ENCODE measurements at places on chromosomes 1 and 21.

- DNase-seq = no peak
These were observed 190.2 kb downstream of the MATN1 start for GRCh38 chr1:30533141-30533540.

DNA sequence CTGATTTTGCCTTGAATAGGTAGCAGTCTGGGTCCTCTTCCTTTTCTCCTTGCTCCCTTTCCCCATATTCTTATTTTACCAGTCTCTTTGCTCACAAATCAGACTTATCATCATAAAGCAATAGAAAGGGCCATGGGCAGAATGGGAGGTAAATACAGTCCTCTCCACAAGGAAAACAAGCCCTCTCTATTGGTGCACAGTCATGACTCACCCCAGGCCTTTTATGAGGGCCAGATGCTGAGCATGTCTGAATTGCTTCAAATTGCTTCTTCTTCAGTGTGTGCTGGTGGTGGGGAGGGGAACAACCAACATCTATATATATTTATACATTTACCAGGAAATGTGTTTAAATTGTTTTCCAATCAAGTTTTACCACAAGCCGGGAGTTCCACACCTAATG lies 75.2 kb downstream of the GFI1 start:
- peak; percentile 73 for DNase-seq

DNA sequence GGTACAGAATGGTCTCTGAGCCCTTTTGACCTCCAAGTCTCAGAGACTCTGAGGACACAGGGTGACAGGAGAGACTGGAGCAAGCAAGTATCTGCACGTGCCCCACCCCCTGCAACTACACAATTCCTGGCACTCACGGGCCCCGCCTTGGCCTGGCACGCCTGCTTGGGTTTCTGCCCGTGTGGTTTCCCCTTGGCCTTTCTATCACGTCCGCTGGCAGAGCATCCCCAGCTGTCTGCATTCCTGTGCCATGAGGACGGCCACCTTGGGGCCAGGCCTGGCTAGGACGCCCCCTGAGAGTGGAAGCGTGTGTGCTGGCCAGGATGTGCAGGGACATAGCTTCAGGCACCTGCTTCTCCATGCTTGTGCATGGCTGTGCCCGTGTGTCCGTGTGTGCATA lies 14.3 kb upstream of the EDN2 start:
- peak; percentile 88 for DNase-seq

DNA sequence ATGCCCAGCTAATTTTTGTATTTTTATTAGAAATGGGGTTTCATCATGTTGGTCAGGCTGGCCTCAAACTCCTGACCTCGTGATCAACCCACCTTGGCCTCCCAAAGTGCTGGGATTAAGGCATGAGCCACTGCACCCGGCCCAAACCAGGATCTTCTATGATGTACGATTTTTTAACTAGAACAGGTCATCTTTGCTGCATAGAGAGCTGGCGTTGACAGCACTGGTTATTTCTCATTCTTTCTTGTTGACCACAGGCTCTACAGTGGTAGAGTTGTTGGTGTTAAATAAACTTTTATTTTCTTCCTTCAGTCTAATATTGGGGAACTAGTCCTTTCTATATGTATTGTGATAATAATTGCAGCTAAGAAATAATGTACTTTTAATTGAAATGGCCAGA lies 3.8 kb upstream of the MAB21L3 start:
- peak; percentile 15 for DNase-seq

DNA sequence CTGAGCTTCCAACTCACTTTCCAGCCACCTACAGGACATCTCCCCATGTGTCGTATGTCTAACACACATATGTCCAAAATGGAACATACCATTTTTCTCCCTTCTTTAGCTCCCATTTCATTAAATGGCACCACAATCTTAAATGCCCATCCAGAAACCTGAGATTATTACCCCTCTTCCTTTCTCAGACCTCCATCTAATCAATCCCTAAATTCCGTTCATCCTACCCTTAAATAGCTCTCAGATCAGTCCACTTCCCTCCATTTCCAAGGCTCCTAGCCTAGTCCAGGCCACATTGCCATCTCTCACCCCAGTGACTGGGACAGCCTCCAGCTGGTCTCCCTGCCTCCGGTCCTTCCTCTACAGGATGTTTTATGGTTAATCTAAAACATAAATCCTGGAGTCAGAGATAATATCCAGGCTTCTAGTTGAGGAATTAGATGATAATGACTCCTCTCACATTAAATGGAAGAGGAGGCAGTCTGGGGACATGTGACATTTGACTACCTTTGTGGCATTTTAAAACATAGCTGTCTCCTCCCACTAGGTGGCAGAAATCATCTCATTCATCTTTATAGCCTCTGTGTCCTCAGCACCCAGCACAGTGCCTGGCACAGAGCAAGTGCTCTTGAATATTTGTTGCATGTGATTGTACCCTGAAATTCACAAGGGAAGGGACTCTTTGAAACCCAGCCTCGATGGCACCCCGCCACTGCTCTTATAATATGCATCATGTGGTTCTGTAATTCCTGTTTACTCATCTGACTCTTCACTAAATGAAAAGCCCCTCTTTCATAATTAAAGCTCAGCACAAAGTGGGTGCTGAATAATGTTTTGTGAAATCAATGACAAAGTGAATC lies 102.3 kb downstream of the TMEM53 start:
- DNase-seq = no peak

- peak; percentile 99 for DNase-seq
These were observed 145.0 kb downstream of the RASAL2 start for GRCh38 chr1:178238722-178239510.

- no peak for DNase-seq
These were observed 304.2 kb upstream of the PROX1 start for GRCh38 chr1:213683529-213683928.

- peak; percentile 37 for DNase-seq
These were observed 34.2 kb downstream of the EFCAB7 start for GRCh38 chr1:63557365-63557987.

DNA sequence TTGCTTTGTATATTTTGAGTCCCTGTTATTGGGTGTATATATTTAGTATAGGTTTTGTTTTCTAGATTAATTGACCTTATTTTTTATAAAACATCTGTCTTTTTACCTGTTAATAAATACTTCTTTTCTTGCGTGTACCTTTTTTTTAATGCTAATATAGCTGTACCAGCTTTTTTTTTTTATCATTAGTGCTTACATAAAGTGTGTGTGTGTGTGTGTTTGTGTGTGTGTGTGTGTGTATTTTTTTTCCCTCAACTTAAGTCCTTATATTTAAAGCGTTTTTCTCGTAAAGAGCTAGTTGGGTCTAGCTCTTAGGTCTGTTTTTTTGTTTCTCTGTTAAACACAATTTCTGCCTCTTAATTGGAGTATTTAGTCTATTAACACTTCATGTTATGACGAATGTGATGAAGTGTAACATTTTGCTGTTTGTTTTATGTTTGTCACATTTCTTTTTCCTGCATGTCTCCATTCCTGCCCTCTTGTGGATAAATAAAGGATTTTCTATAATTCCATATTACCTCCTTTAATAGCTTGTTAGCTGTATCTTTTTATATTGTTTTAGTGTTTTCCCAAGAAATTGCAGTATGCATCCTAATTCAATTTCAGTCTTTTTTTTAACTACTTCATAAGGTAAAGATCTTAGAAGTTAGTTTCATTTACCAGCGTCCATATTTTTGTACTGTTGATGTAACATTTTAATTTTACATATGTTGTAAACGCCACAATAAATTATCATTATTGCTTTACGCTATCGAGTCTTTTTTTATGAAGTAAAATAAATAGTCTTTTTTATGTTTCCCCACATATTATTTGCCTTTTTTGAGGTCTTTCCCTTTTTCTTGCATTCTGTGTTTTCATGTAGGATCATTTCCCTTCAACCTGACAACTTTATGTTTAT lies 4.3 kb downstream of the PRMT2 start:
- peak; percentile 41 for DNase-seq

DNA sequence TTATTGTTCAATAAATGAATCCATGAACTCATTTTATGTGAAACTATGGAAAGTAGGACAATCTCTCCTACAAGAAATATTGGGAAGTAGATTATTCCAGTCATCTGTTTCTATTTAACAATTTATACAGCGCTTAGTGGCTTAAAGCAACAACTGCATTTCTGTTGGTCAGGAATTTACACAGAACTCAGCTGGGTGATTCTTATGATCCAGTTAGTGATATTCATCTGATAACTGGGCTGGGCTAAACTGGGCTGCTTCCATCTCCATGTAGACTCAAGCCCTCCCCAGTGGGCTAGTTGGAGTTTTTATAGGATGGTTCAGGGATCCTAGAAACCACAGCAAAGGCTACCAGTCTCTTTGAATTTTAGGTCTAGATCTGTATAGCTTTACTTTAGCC lies 497.9 kb upstream of the NEGR1 start:
- no peak for DNase-seq

DNA sequence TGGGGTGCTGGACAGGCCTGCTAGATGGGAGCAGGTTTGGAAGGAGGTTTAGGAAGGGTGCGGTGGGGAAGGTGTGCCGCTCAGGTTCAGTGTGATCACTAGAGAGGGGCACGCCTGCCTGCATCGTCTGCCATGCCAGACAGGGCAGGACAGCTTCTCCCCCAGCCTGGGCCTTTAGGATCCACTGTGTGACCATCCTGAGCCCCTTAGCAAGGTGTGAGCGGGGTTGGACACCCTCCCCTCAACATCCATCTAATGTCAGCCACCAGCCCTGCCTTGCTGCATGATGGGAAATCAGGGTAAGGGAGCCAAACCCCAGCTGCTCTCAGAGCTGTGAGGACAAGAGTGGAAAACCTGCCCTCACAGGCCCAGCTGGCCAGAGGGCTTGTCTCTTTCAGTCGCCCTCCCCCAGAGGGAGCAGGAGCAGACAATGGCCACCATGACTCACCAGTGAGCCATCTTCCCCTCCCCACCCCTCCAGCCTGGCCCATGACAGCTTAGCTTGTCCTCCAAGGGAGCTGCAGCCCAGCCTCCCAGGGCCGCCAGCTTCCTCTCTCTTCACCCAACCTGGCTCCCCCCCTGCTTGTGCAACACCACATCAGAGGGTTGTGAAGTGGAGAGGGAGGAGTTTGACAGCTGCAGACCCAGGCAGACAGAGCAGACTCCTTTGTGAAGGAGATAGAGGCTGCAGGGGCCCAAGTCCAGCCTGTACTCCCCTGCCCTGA lies 37.0 kb downstream of the NUAK2 start:
- DNase-seq = peak; percentile 99

DNA sequence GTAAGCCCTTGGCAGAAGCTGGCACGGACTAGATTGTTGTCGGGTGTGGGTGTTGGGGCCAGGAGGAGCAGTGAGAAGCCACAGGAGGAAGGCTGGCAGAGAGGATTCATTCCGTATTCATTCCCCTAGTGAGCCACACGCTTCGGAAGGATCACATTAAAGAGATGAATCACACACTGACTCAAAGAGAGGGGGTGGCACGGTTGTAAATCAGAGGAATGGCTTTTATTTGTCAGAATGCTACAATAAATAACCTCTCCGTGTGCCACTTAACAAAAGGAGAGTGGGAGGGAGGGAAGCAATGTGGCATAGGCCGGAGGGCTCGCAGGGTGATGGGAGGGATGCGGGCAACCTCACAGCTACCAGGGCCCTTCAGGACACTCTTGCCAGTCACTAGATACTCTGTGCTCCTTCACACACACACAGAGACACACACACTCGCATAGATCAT lies 135.5 kb downstream of the HIVEP3 start:
- DNase-seq = peak; percentile 86

DNA sequence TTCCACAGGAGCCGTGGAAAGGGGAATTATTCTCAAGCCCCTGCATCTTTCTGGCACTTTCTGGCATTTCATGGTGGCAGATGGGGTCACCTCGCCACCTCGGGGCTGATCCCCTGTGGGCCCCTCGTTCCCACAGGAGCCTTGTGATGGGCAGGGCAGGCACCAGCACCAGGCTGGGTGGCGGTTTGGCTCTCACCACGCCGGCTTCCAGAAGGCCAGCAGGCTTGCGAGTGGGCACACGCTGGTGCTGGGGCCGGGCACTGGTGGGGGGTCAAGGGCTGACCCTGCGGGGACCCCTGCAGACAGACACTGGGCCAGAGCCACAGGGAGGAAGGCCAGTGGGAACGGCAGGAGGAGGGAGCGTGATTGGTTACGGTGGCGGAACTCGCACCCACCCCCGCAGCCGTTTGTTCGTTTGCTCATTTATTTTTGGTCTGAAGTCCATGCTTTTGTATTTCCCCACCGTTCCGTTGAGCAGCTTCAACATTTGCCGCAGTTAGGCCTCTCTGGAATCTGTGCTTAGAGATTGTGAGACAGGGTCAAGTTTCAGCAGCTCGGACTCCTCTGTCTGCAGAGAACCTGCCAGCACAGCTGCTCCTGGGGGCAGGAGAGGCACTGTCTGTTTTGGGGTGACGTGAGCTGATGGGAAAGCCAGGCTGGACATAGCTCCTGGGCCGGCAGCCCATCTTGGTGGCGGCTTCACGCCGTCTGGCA lies 5.3 kb downstream of the COL18A1 start:
- DNase-seq = no peak
